Activated T-cell treated with anti-CD3 and anti-CD28 coated beads, Interleukin-2, amount 50 U/mL, for 4 hours (primary cell): ENCODE measurements at places on chromosomes 2 and 18.

DNA sequence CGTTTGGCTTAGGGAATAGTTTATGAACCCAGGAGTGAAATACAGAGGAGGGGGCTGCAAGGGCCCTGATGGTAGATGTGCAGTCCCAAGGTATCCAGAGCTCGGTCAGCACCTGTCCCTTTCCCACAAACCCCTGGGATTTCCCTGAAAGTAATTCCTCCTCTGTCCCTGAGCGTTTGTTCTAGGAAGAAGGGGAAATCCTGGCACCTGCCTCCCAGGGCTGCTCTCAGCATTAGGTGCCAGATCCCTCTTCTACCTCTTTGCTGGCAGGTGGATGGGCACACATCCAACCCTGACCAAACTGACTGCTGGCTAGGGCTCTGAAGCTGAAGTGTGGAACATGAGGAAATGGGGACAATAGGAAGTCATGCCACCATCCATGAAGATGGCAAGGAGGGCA, 824.0 kb downstream of the SLC4A3 start:
- no peak for DNase-seq

GRCh38 chr2:73218298-73218697, 4.3 kb downstream of the SMYD5 start:
- no peak for DNase-seq

DNA sequence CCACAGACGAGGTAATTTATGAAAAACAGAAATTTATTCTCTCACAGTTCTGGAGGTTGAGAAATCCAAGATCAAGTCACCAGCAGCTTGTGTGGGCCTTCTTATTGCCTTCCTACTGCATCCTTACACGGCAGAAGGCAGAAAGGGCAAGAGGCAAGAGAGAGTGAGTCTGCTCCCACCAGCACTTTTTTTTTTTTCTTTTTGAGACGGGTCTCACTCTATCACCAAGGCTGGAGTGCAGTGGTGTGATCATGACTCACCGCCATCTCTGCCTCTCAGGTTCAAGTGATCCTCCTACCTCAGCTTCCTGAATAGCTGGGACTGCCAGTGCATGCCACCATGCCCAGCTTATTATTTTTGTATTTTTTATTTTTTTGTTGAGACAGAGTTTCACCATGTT, 78.5 kb upstream of the HK2 start:
- DNase-seq: no peak

- DNase-seq: no peak
Measured at GRCh38 chr2:177606636-177607035, 214.1 kb downstream of the AGPS start.

- DNase-seq: no peak
Measured at GRCh38 chr2:5039241-5039975, 652.8 kb upstream of the SOX11 start.

GRCh38 chr2:30150786-30151185, 4.0 kb downstream of the YPEL5 start:
- DNase-seq: no peak

- DNase-seq: no peak
Measured at GRCh38 chr2:120531863-120532600, 186.1 kb downstream of the INHBB start.

GRCh38 chr18:39167990-39168389, 1602.4 kb upstream of the CELF4 start:
- no peak for DNase-seq

GRCh38 chr2:47152803-47153202, 2.3 kb downstream of the STPG4 start:
- DNase-seq: no peak

DNA sequence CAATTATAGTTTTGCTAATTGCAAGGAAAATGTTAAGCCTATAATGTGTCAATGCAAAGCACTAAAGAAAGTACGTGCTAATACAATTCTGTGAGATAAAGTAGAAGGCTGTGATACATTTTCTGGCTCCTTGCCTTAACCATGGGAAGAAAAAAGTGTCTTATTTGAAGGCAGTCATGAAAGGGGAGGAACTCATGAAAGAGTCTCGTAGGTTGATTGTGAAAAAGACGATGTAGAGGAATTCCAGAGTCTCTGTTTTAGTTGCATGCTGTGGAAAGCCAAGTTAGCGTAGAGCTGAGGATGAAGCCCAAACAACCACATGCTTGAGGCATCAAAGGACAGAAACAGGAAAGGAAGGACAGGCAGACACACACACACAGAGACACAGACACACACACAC, 214.1 kb downstream of the MEIS1 start:
- no peak for DNase-seq

GRCh38 chr2:8676921-8677645, 4.8 kb upstream of the ID2 start:
- no peak for DNase-seq
